ENCODE measurements at places on chromosomes 11 and 22. TPM values are rescaled to one million over a fixed set of nuclear protein-coding genes. Genes with fewer than 3 reads are reported as not detected.

DNA sequence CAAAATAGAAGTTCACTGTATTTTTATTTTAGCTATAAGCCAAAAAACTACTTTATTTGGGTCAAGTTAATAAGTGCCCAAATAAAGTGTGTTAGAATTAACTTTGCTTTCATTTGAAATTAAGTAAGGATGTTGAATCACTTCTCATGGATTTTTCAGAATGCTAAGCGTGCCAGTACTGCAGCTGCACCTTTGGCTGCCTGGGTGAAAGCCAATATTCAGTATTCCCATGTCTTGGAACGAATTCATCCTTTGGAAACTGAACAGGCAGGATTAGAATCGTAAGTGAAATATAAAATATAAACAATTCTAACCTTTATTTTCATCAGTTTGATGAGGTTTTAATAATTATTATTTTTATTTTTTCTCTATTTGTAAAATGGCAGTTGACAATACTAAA, 113.6 kb downstream of the DYNC2H1 start:
- H3K27me3 ChIP-seq = no peaks in the 10 kb centered on the region
- no peak overlapping the region for H3K4me3 ChIP-seq
- H3K4me1 ChIP-seq = no peaks in the 10 kb centered on the region

SART1 gene
- total RNA-seq = 54.1 TPM

GRCh38 chr11:120105576-120105975, 32.3 kb downstream of the TRIM29 start:
- no peaks in the 10 kb centered on the region for H3K36me3 ChIP-seq
- H3K4me3 ChIP-seq = no peak overlapping the region
- H3K27me3 ChIP-seq = peaks cover 15% of the 10 kb centered on the region
- no peak for DNase-seq
- no peak overlapping the region for H3K27ac ChIP-seq

KLHL35 gene
- total RNA-seq = 0.21 TPM

OR4D10 gene
- not detected for total RNA-seq

OR8J3 gene
- total RNA-seq = not detected

- no peak for DNase-seq
- H3K4me1 ChIP-seq = peaks cover 29% of the 10 kb centered on the region
- peak within 1 kb of the TSS; percentile 68 for H3K4me3 ChIP-seq
- H3K27ac ChIP-seq = no peak within 1 kb of the TSS
Observed at GRCh38 chr11:64743591-64744543, at the start of gene RASGRP2. RASGRP2 (minus strand) TSS chr11:64744142; CDS start chr11:64742866, 1,276 bp downstream.

FREY1 gene
- 0.82 TPM for total RNA-seq

DNA sequence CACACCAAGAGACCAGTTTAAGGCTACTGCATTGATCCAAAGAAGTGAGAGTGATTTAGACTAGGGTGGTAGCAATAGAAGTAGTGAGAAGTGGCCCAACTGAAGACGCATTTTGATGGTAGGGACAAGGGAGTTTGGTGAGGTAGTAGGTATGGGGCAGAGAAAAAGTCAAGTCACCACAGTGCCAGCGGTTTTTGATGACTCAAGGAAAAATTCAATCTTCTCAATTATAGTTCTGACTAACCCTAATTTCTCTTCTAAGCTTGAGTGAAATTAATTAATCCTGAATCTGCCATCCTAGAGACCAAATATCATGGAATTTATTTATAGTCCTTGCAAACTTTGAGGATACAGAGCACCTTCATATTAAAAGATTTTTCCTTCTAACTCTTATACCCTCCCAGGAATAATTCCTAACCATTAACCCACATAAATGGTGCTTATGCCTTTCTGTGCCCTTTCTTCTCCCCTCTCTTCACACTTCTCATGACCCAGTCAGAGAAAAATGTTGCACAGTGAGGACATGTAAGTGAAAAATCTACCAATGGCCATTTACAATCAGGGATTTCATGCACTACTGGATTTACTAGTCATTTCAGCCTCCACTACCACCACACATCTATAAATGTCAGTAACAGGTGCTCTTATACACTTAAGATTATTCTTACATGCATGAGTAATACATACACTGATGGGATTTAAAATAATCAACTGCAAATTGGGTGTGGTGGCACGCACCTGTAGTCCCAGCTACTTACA, 45.9 kb upstream of the ARHGAP32 start:
- H3K4me3 ChIP-seq = no peak overlapping the region
- no peak overlapping the region for H3K27ac ChIP-seq
- H3K4me1 ChIP-seq = no peaks in the 10 kb centered on the region
- no peaks in the 10 kb centered on the region for H3K36me3 ChIP-seq

BIK gene
- 6.3 TPM for total RNA-seq

DNA sequence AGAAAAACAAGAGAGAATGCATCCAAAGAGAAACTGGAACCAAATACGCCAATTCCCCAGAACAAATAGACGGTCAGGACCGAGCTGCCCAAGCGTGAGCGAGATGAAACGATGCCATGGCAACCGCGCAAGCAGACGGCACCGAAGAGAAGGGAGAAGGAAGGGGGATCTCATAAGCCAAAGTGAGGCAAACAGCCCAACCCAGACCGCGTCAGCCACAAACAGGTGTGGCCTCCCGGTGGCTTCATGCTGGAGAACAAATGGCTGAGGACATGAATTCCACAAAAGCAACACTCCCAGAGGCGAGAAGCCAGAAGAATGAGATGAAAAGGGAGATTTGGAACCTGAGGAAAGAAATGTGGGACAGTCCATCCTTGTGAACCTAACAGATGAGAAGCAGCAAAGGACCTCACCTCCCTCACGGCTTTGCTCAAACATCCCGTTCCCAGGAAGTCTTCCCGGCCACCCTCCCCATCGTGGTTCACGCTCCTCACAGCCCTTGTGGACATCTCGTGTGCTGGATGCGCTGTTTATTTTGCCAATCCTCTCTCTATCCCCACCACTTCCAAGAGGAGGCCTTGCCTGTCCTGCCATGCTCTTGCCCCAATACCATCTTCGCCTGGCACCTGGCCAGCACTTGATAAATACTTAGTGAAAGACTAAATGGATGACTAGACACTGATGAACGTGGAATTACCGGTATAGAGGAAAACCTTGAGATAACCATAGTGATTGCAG, 89.1 kb upstream of the RTL6 start:
- H3K4me1 ChIP-seq = no peaks in the 10 kb centered on the region
- H3K27me3 ChIP-seq = peaks cover 2% of the 10 kb centered on the region
- H3K4me3 ChIP-seq = no peak overlapping the region
- DNase-seq = no peak
- no peaks in the 10 kb centered on the region for H3K36me3 ChIP-seq

NXPE4 gene
- total RNA-seq = not detected

OR8A1 gene
- total RNA-seq = not detected

DNA sequence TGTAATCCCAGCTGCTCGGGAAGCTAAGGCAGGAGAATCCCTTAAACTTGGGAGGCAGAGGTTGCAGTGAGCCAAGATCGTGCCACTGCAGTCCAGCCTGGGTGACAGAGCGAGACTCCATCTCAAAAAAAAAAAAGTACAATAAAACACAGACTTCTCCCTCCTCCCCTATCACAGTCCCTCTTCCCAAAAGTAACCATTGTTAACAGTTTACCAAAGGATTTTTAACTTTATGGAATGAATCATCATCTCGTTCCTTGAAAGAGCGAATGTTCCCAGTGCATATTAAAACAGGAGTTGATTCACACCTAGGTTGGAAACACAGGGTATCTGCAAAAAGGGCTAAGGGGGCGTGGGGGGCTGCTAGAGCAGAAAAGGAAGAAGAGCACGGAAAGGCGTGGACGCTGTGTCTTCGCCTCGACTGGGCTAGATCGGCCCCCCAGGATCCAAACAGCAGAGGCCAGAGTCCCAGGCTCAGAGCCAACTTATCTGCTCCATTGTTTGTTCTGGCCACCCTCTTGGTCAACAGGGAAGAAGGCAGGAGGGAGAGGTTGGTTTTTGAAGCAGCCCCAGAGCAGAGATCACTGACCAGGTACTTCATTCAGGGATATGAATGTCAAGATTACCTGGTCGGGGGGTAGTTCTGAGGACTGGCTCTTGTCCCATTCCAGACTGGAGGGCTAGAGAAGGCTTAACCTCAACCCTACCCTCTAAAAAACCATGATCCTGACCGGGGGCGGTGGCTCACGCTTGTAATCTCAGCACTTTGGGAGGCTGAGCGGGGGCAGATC, 2.1 kb upstream of the AHNAK start:
- no peak overlapping the region for H3K4me3 ChIP-seq
- no peak overlapping the region for H3K27ac ChIP-seq
- H3K36me3 ChIP-seq = no peaks in the 10 kb centered on the region
- H3K27me3 ChIP-seq = no peaks in the 10 kb centered on the region
- DNase-seq = no peak
- peaks cover 55% of the 10 kb centered on the region for H3K4me1 ChIP-seq

DNA sequence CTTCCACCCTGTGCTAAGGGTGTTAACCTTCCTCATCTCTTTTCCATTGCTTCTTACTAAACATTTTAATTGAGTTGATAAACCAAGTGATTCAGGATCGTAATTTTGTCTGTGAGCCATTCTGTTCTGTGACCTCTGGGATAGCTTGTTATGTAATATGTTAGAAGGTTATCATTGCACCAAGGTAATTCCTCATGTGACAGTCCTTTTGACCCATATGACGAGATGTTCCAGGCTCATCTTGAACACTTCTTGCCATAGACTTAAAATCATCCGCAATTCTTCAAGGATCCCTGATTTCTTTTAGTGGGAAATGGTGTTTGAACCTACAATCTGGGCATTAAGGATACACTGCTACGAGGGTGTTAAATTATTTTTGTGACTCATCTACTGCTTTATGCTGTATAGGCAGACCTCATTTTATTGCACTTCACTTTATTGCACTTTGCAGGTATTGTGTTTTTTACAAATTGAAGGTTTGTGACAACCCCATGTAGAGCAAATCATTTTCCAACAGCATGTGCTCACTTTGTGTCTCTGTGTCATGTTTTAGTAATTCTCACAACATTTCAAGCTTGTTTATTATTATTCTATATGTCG, 19.0 kb upstream of the MPZL2 start:
- DNase-seq = no peak
- no peaks in the 10 kb centered on the region for H3K27me3 ChIP-seq
- H3K4me1 ChIP-seq = peaks cover 9% of the 10 kb centered on the region
- H3K4me3 ChIP-seq = no peak overlapping the region

- H3K4me3 ChIP-seq = no peak overlapping the region
- no peaks in the 10 kb centered on the region for H3K27me3 ChIP-seq
- H3K4me1 ChIP-seq = peaks cover 55% of the 10 kb centered on the region
- no peak for DNase-seq
Observed at GRCh38 chr11:75344186-75344585, 7.3 kb downstream of the ARRB1 start.

- no peaks in the 10 kb centered on the region for H3K27me3 ChIP-seq
- 0 out of 2 replicates have a peak overlapping the region, but pooled peaks have one; percentile 15 for H3K27ac ChIP-seq
- peaks cover 41% of the 10 kb centered on the region for H3K36me3 ChIP-seq
- no peak for DNase-seq
Observed at GRCh38 chr22:29269731-29270474, 1.8 kb downstream of the EWSR1 start.

Measured in GM12878 (cell line).